Lung microvascular endothelial cell (primary cell): ENCODE measurements at places on chromosomes 7 and 10. TPM values are rescaled to one million over a fixed set of nuclear protein-coding genes. Genes with fewer than 3 reads are reported as not detected.

The RADIL gene
- 2.0 and 3.2 TPM in 2 replicates for total RNA-seq

The ENKUR gene
- total RNA-seq = 0.20 and 0.44 TPM in 2 replicates

The HTRA1 gene
- total RNA-seq = 42.7 and 125 TPM in 2 replicates

The DNAJC2 gene
- 9.6 and 9.7 TPM in 2 replicates for total RNA-seq

The AS3MT gene
- 0.60 and 0.65 TPM in 2 replicates for total RNA-seq

The EBLN1 gene
- not detected in 2 replicates for total RNA-seq

The LIPM gene
- total RNA-seq = not detected in 2 replicates

The ATP6V0E2 gene
- 3.0 and 13.3 TPM in 2 replicates for total RNA-seq

The TACR2 gene
- 0.60 TPM in 1 of 2 replicates, not detected in the other for total RNA-seq

The FAM171A1 gene
- 27.2 and 40.9 TPM in 2 replicates for total RNA-seq

The VSTM4 gene
- total RNA-seq = 0.22 and 1.6 TPM in 2 replicates

The BICC1 gene
- under 0.01 and 0.20 TPM in 2 replicates for total RNA-seq

The SLC13A4 gene
- total RNA-seq = not detected in 2 replicates

The CUZD1 gene
- 0.20 and 0.44 TPM in 2 replicates for total RNA-seq

The NEUROD6 gene
- not detected in 2 replicates for total RNA-seq

The STARD3NL gene
- 85.2 and 107 TPM in 2 replicates for total RNA-seq

The CASTOR2 gene
- total RNA-seq = 8.3 and 12.7 TPM in 2 replicates

The ELFN1 gene
- under 0.01 and 0.44 TPM in 2 replicates for total RNA-seq

The PTPN20 gene
- total RNA-seq = under 0.01 and 1.4 TPM in 2 replicates

The GIMAP4 gene
- total RNA-seq = 166 and 197 TPM in 2 replicates

The PTF1A gene
- total RNA-seq = not detected in 2 replicates

The HABP2 gene
- total RNA-seq = under 0.01 TPM in 1 of 2 replicates, not detected in the other

The C10orf53 gene
- not detected in 2 replicates for total RNA-seq

The SNCG gene
- 46.2 and 112 TPM in 2 replicates for total RNA-seq

The MNX1 gene
- not detected in 2 replicates for total RNA-seq
